ENCODE measurements at places on chromosomes 12 and 14. TPM values are rescaled to one million over a fixed set of nuclear protein-coding genes. Genes with fewer than 3 reads are reported as not detected.

- DNase-seq = no peak
Observed at GRCh38 chr12:121580959-121581685, at the start of gene KDM2B. Gene KDM2B, minus strand, starts transcription at chr12:121581023. Its CDS starts 112 bp downstream, at chr12:121580911.

DNA sequence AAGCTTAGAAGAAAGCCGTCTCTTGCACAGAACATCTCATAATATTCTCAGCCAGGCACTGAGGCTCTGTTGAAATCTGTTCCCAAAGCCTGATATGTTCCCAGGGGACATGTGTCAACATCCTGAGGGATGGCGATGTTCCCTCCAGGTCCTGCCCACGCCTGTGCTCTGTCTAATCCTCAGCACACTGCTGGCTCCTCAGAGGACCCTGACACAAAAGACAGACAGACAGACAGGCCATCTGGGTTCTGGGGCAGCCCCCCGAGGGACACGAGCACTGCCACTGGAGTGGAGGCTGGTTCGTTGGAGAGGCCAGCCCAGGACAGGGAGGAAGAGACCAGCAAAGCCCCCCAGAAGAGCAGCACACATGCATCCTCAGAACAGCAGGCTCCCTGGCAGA lies 27.8 kb downstream of the CHGA start:
- no peak for DNase-seq

DNA sequence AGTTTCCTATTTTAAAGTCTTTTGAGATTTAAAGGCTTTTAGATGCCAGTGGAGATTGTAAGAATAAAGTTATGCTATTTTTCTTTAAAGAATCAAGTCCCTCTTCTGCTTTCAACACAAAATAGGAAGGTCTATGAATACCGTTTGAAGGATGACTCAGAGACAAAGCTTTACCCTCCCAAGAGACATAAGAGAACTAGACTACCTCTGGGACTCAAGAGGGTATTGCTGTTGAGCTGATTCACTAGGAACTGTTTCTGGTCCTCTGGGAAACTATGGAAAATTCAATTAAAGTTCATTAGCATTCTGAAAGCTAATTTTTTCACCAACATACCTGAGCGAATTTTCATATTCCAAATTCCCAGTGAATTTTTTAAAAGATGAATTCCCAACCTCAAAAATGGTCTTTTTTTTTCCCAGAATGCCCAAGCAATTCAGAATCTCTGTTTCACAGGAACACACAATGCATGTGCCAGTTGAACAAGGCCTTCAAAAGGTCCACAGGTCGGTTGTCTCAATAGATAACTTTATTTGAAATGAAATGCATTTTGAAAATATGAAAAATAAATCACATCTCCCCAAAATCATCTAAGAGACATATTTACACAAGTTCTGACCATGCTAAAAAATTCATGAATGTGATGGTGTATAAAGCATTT lies 6.5 kb downstream of the PHLDA1 start:
- no peak for DNase-seq

GRCh38 chr12:62481843-62482540 lies 15.4 kb downstream of the MON2 start:
- DNase-seq = no peak

NKX2-1 gene
- not detected for polyA plus RNA-seq

DNA sequence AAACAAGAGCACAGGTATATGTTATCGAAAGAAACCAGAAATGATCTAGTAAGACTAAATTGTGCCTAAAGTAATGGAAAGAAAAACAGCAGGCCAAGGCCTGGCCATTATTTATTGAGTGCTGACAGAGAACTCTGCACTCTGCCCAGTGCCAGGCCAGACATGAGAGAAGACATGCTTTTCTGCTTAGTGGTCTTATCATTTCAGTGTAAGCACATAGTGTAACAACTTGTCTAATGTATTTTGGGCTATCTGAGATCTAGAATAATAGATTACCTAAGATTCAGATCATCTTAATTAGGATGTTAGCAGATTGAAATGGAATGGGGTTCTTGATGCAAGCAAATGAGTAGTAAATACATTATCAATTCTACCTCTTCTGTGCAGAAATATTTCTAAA lies 278.3 kb downstream of the AKAP6 start:
- no peak for DNase-seq

GRCh38 chr12:111453071-111453989 lies 47.6 kb downstream of the SH2B3 start:
- DNase-seq = no peak

DNA sequence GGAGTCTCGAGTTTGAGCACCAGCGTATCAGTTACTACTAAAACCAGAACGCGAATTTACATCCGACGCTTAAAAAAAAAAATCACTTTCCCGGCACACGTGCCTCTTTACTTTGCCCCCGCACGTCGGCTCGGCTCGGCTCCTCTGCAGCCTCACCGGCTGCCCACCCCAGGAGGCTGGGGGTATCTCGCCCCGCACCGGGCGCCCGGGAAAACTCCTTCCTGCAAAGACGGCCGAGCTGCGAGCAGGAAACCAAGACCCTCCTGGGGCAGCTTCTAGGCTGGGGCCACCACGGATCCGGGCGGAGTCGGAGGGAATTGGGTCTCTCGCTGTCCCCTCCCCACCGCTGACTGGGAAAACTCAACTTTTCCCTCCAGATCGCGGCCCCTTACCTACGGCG lies 610 bp downstream of the VSIG10 start:
- DNase-seq = peak; percentile 38

GRCh38 chr14:77124345-77125280 lies 17.0 kb downstream of the ZDHHC22 start:
- DNase-seq = no peak

B4GALNT3 gene
- 14.6 TPM for polyA plus RNA-seq

DNA sequence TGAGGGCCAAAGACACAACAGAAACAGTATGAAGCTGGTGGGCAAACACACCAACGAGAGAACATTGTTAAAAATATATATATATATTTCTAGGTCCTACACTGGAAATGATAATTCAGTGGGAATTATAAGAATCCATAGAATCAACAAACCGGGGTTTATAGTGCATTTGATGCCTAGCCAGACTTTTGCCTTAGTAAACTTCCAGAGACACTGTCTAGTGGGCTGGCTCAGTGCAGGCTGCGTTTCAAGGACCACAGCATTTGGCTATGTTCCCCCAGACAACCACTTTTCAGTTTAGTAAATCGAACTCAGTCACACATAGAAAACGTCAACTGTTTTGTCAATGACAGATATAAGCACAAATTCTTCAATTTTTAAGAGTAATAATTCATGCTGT lies 41.9 kb downstream of the SLC38A4 start:
- no peak for DNase-seq

GRCh38 chr12:31835276-31835882 lies 106.6 kb upstream of the AMN1 start:
- DNase-seq = no peak

All from right renal cortex interstitium (tissue), 3 donors.